ENCODE measurements at places on chromosomes 4 and X.

DNA sequence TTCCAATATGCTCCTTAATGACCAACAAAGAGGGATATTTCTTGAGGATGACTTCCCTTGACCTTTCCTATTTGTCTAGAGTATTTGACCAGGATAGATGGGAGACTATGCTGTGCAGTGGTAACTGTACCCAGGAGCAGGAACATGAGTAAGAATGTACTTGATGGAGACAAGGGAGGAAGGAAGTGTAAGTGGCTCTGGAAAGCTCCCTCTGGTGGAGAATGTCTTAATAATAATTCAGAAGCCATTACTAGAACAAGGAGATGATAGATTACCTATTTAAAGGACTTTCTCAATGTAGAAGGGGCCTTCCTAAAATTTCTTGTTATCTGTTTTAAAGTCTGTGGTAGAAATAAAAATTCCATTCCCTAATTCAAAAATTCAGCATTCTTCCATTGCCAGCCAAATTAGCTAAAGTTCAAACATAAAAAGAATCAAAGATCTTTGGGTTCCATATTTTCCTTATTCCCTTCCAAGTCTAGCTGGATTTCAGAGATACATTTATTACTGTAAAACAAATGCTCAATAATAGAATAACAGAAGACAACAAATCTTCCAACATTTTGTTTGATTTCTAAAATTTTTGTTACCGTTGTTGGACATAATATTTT is 83.8 kb downstream of the GRID2 start:
- peak; percentile 3 for DNase-seq

- DNase-seq, result no peak
These were observed 3.6 kb upstream of the AMOT start for GRCh38 chrX:112844250-112844649.

DNA sequence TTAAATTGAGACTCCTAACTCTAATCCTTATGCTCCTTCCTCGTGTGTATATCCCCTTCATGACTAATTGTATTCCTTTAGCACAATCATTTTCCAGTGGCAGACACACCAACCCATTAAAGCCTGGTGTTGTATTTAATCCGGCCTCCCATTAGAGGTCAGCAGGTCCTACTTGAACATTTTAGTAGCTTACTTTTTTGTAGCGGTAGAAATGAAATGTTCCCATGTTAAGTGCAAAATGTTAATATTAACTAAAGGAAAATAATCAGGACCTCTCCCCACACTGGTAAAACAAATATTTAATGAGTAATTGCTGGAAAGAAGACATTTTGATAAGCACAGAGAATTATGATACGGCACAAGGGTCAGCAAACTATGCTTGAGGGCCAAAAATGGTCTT is 3.4 kb downstream of the RAB33B start:
- DNase-seq, result no peak

DNA sequence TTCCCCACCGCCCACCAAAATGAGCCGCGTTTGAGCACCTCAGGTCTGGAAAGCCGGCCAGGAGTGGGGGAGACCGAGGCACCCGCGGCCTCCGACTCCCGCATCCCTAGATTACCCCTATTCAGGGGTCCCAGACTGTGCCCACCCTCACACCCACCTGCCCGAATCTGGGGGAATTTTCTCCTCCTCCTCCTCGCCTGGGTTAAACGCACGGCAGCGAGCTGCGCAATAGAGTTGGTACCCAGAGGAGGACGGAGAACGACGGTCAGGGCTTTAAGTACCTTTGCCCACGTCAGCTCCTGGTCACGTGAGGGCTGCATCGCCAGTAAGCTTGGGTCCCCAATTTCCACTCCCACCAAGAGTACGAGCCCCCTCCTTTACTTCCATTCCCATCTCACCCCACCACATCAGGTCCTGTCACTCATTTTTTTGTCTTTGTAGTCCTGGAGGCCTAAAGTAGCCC is at the start of gene ARMCX2:
Gene ARMCX2, minus strand, starts transcription at position 250 of the 463 bp plus-strand sequence. CDS start 2,262 bp downstream, outside the sequence.
- peak; percentile 35 for DNase-seq

DNA sequence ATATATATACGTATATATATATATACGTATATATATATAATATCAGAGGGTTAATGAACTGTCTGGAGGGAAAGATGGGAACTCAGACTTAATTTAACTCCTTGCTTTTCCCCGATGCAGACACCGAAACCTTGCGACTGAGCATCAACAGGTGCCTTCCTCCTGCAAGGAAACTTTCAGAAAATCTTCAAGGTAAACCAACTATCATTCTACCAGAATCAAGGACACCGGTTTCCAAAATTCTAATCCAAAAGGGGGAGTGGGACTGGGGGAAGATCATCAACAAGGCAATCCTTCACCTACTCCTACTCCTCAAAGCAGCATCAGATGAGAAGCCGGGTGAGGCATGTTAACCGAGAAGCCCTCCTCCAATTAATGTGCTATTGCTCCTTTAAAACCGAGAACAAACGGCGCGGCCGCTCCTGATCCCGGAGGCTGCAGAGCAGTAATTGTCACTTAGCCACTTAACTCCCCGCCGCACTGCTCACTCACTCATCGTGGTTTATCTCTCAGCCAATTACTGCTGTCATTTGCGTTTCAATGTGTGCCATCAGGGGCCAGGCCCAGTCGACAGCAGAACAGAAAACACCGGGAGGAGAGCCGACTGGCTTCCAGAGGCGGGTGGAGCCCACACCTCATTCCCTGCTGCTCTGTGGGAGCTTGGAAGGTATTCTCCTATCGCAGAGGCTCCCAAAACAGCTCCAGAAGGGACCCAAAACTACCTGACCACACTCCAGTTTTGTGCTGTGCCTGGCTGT is 61.7 kb downstream of the MAML3 start:
- DNase-seq, result no peak

GRCh38 chr4:95204873-95205272 is 343.9 kb downstream of the UNC5C start:
- DNase-seq, result no peak

- DNase-seq, result no peak
These were observed 56.0 kb downstream of the VGLL1 start for GRCh38 chrX:136588036-136588435.

- no peak for DNase-seq
These were observed 24.2 kb downstream of the ATP5ME start for GRCh38 chr4:649751-650310.

GRCh38 chr4:71231129-71232055 is 107.4 kb upstream of the SLC4A4 start:
- DNase-seq, result no peak

DNA sequence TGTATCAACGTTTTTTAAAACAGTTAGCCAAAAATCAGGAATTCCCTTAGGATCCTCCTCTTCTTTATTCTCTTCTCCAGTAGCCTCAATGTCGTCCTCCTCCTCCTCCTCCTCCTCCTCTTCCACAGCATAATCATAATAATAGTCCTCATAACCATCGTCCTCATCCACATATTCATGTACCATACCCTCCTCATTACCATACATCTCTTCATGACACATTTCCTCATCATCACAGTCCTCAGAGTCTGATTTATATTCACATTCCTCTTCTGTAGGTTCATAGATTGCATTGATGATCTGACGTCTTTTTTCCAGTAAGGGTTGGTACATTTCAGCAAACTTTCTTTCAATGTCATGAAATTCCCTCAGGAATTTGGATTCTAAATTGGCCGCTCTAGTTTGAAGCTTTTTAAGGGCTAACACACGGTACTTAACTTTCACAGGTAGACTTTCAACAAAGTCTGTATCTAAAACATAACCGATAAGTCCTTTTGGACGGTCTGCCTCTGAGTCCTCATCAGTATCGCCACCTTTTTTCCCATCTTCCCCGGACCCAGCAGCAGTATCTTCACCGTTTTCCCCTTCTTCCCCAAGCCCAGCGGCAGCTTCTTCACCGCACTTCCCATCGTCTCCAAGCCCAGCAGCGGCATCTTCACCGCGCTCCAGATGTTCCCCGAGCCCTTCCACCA is 771 bp downstream of the NAP1L2 start:
- DNase-seq, result no peak

GRCh38 chr4:160980091-160980490 is 1183.7 kb downstream of the FSTL5 start:
- DNase-seq, result no peak

DNA sequence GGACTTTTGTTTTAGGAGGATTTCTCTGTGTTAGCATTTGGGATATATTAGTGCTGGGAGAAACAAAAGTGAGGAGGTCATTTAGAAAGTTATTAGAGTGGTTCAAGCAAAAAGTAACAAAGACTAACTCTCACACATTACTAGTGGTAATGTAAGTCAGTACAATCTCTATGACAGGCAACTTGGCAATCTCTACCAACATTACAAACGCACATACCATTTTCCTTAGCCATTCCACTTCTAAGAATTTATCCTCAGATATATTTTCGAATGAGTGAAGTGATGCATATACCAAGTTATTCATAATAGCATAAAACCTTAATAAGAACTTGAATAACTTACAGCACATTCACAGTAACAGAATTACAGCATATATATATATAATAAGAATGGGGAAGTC is 146.2 kb downstream of the PRSS12 start:
- no peak for DNase-seq

GRCh38 chrX:12950851-12951594 is 23.9 kb upstream of the TMSB4X start:
- peak; percentile 80 for DNase-seq

- DNase-seq, result no peak
These were observed 1254.8 kb upstream of the ADGRL3 start for GRCh38 chr4:59945277-59945676.

DNA sequence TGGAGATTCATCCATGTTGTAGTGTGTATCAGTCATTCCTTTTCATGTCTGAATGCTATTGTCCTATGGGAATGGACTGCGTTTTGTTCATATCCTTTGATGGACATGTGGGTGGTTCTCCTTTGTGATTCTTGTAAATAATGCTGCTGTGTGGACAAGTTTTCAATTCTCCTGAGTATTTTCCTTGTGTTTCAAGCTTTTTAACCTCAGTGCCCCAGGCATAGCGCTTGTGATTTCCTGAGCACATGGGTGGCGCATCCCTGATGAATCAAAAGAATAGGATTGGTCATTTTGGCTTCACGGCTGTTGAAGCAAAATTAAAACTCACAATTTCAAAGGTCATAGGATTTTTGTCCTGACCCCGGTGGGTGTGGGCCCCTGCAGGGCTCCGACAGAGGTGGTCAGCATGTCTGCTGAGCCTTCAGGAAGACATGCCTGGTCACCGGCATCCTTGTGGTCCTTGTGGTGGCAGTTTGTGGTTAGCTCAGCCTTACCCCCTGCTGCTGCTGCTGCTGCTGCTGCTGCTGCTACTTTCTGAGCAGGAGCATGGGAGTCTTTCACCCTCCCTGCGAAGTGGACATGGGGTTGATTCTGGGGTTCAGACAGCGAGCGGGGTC is 30.0 kb downstream of the SHROOM2 start:
- no peak for DNase-seq

- DNase-seq, result no peak
These were observed 4.8 kb upstream of the FAM9A start for GRCh38 chrX:8805974-8806373.

DNA sequence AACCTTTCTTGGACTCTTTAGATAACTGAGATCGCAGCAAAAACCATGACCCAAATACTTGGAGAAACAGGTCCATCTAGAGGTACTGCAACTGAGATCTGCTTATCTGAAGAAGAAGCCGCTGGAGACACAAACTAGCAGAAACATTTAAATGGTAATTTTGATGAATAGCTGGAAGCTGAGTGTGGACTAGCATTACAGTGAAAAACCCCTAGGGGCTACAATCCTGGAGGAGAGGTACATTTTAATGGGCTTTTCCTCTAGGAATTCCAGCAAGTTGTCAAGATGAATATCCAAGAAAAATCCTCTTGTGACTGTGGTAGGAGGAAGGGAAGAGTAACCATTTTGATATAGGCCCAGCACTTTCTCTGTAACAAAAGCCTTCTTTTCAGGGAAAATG is 592.5 kb upstream of the GRIA3 start:
- DNase-seq, result no peak

- no peak for DNase-seq
These were observed 57.0 kb downstream of the ZNF827 start for GRCh38 chr4:145881576-145881975.

- no peak for DNase-seq
These were observed 58.1 kb downstream of the TMEM164 start for GRCh38 chrX:110060846-110061537.

DNA sequence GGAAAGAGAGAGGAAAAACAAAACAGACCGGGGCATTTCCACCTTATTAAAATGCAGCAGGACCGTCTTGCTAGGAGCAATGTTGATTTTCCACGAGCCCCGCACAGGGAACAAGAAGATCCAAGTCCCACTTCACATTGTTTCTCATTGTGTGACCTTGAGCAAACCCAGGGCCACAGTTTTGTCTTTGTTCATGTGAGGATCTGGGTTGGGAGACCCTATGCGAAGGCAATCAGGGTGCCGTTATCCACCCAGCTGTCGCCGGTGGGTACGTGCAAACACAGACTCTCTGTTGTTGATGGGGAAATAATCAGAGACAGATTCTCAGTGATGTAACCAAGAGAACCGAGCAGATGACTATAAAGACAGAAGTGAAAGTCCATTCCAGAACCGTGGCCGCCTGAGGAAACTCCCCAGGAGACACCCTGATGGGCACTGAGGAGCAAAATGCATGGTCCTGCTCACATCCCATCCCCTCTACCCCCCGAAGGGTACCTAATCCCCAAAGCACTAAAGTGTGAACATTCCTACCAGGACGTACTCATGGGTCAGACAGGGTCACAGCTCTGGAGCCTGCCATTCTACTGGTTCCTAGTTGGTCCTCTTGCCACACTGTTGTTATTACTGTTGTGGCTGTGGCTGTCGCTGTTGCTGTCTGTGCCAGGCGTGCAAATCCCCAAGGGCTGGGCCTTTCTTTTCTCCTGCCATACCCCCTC is 102.7 kb upstream of the RBPJ start:
- DNase-seq, result peak; percentile 47

GRCh38 chr4:76659103-76659490 is 224.1 kb downstream of the SHROOM3 start:
- no peak for DNase-seq

- DNase-seq, result no peak
These were observed 59.0 kb upstream of the TAB3 start for GRCh38 chrX:30948051-30948450.

DNA sequence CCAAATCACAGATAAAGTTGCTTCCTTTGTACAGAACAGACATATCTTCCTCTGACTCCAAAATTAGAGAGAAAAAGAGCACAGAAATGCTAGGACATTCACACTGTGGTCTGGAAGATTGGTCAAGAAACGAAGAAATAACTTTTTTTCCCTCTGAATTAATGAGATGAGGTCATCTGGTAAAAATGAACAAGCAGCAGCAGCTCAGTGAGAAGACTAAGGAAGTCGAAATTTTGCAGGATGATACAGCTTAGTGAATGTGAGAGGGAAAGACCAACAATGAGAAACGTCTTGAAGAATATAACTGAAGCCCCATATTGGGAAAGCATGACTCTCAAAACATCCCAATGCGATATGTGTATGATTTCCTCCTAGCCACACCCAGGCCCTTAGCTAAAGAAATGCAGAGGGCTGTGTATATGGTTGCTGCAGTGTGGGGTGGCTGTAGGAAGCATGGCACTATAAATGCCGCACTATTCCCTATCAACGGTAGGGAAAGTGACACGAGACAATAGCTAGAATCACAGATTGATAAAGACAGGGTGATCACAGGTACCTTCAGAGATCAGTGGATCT is 208.6 kb downstream of the VEGFC start:
- DNase-seq, result no peak
